Activated naive CD4-positive, alpha-beta T cell treated with anti-CD3 and anti-CD28 coated beads, Interleukin-2, amount 50 U/mL, for 16 hours (primary cell): ENCODE measurements at places on chromosomes 11 and 22.

- DNase-seq = no peak
Observed at GRCh38 chr11:79461144-79461543, 20.3 kb upstream of the TENM4 start.

DNA sequence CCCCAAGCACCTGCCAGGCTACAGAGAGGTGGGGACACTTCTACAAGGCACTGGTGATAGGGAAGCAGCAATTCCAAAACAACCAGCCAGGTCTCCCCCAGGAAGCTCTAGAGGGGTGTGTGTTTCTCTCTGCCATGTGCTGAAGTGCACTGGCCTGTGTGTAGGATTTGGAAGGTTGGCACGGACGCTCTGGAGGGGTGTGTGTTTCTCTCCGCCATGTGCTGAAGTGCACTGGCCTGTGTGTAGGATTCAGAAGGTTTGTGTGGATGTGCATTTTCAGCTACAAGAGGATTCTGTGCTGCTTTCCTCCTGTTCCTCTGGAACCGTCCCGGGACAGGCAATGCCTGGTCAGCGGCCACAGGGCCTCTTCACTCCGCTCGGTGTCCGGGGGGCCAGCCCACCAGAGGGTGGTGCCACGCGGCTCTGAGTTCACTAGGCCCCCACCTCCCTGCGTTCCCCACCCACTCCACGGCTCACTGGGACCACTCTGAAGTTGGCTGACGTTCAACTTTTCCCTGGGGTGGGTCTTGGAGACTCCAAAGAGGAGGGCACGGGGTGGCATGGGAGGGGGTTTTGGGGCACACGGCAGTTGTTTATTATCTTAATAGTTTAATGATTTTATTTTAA is 552.8 kb downstream of the BRD1 start:
- DNase-seq = no peak

- DNase-seq = no peak
Observed at GRCh38 chr11:86639137-86639536, 33.3 kb downstream of the ME3 start.

DNA sequence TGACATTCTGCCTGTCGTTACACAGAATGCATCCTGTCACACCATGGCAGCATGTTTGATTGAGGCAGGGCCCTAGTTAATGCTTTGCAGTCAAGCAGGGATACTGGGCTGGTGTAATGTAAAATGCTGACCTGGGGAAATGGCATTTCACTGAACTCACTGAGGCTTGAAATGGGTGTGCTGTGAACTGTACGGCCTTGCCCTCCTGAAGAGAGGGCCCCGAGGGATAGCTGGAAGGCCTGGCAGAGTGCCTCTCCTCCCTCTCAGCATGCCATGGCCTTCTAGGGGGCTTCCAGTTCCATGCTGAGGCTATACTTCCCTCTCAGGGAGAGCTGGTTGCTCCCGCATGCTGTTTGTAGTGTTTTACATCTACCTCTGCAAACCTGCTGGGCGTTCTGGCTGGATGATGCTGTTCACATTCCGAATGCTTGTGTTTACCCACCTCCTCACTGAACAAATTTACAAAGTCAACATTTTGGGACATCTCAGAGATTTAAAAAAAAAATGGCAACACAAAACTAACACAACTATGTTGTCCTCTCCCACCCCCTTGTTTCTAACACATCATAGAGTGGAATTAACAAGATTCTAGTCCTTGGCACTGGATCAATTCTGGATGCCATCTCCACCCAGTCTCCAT is 416.7 kb upstream of the CADM1 start:
- DNase-seq = no peak

DNA sequence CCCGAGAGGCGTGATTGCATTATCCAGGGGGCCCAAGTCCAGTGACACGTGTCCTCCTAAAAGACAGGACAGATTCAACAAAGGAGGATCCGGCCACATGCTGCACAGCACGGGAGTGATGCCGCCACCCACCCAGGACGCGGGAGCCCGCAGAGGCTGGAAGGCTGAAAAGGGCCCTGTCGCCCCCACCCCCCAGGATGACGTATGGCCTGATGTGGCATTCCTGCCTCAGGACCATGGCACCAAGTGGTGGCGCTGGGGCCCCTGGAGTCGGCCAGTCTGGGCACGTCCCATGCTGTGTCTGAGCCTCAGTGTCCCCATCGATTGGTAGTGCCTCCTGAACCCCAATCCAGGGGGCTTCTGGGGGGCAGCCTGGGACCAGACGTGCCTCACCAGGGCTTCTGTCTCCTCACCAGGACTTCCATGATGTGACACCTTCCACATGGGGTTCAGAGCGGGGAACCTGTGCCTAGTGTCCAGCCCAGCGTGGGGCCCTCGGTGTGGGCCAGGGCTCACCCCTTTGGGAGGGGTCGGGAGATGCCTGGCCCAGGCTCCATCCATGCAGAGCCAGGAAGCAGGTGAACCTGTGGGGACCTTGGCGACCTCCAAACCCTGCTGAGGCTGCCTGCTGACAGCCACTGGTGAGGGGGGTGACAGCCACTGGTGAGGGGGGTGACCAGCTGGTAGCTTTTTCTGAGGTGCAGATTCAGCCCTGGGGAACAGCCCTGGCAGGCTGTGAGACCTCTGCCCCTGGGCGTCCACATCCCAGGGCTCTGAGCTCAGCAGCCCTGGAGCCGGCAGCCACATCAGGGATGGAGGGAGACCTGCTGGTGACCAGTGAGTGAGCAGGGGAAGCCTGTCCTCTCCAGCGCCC is 75.3 kb downstream of the KCNQ1 start:
- DNase-seq = no peak

DNA sequence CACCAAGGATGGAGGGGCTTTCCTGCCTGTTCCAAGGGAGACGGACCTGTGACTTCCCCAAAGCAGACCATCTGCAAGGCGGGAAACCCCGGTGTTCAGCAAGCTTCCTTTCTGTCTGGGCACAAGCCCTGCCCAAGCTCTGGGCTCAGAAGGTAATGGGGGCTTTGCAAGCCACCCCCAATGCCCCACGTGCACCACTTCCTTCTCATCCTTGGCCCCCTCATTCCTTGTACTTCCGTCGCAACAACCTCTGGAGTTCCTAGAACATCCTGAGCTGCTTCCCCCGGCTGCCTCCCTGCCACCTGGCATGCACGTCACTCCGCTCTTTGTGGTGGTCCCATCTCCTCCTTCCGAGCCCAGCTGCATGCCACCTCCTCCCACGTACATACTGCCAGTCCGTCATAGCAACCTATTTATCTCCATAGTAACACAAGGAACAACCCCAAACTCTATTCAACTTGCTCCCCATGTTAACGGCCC is 3.9 kb downstream of the MYEOV start:
- DNase-seq = no peak

- no peak for DNase-seq
Observed at GRCh38 chr11:97570636-97571035, 1180.8 kb downstream of the JRKL start.

DNA sequence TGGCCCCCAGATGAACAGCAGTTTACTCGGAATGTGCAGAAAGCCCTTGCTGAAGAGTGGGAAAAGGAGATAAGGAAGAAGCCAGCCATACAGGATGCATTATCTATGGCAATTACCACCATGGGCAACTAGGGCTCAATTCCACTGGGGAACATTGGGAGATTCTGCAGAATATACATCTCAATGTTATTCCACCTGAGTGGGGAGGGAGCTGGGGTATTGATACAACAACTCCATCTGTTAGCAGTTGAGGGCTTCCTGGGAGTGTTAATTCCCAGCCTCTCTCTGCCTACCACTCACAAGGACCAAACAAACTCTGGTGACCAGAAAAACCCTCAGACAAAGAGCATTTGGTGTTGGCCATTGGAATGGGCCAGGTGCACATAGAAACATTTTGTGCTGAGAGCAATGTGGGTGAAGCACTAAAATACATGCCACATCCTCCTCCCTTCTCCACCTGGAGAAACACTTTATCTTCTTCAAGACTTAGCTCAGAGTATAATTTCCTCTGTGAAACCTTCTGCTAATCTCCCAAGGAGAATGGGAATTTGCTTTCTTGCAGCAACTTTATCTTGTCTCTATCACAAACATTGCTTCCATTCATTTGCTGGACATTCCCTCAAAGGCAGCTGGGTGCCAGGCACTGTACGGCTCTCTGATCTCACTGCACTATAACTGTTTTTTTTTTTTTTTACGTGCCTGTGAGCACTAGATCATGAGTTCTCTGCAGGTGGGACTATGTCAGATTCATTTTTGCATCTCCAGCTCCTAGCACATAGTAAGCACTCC is 292.2 kb downstream of the MN1 start:
- no peak for DNase-seq

GRCh38 chr11:86740628-86741483 is 59.5 kb upstream of the PRSS23 start:
- DNase-seq = no peak

DNA sequence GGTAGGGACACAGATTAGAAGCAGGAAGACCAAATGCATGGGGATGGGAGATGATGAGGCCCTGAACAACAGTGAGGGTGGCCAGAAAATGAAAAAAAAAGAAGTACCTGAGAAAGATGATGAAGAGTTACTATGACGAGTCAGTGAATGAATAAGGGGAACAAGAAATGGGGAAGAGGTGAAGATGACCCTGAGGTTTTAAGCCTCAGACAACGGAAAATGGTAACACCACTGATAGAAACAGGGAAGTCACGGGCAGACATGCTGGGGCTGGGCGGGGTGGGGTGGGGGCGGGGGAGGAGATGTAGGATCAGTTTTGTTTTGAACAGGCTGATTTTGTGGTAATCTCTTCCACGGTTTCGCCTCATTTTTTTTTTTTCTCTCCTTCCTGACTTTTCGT is 205.1 kb upstream of the CADM1 start:
- DNase-seq = no peak

GRCh38 chr11:65362320-65362931 is 7.9 kb downstream of the TIGD3 start:
- DNase-seq = no peak

DNA sequence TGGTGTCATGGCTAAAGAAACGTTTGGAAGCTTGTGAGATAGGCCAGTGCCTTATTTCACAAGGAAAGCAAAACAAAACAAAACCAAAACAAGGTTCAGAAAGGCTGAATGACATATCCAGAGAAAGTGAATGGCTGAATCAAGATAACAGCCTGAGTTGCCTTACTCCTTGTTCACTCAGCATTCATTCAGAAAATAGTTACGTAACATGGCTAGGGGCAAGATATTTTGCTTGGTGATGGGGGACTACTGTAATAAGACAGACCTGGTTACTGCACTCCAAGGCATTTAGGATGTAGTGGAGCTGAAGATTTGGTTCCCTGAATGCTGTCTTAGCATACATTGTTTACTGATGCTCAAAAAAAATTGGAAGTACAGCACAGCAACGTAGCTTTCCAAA is 47.7 kb downstream of the C11orf91 start:
- DNase-seq = no peak

DNA sequence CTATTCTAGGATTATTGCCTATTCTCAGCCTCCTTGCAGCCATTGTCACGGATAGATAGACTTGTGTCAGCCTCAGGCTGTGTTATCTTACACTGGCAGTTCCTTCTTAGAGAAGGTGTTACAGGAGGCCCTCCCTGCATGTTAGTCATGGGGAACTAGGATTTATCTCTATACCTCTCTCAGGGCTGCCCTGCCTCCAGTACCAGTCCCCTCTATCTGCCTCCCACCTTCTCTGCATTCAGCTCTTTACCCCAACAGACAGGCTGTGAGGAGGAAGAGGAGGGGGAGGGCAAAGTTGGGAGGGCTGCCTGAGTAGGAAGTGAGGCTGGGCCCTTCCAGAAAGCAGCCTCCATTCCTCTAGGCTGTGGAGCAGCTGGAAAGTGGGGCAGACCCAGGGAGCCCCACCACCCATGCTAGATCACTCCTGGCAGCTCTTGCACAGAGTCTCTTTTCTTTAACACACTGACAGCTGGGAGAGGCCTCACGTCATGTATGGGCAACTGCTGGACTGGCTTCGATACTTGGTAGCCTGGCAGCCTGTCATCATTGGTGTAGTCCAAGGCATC is 2.9 kb upstream of the IL18BP start:
- DNase-seq = no peak

DNA sequence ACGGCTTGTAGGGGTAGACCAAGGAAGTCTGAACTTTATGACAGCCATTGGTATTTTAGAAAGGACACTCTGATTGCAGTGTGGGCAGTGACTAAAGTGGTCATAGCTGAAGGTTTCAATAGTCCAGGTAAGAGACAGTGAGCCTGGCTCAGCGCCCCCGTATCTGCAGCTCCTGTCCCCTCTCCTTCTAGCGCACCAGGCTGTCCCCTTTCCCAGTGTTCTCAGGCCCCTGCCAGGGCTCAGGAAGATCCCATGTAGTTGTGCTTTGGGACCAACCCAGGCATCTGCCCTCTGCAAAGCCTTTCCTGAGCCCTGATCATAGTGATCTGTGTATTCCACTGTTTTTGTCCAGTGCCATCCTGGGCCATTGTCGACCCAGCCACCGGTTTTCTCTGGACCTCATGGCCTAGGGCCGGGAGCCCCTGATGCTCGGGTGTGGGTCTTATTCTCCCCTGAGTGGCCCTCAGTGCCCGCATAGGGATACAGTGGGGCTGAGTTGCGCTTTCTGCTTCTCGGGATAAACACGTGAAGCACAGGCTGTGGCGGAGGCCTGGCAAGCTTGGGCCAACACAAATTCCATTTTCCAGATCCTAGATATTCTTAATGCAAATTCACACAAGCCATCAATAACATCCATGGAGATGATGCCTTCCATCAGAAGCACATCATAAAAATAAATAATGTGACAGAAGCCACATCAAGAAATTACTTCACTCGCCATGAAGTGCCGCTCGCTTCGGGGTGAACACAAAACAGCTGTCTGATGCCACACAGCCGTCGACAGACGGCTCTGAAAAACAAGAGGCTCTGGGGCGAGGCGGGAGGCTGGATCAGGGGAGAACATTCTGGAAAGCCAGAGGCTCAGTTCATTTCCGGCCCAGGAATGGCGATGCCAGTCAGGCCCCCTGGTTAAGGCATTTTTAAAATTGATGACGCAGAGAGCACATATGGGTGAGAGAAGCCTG is 805.0 kb downstream of the TBC1D22A start:
- no peak for DNase-seq

- no peak for DNase-seq
Observed at GRCh38 chr22:24736526-24737053, 37.9 kb downstream of the PIWIL3 start.

- DNase-seq = no peak
Observed at GRCh38 chr11:20097319-20098221, 62.7 kb downstream of the DBX1 start.

DNA sequence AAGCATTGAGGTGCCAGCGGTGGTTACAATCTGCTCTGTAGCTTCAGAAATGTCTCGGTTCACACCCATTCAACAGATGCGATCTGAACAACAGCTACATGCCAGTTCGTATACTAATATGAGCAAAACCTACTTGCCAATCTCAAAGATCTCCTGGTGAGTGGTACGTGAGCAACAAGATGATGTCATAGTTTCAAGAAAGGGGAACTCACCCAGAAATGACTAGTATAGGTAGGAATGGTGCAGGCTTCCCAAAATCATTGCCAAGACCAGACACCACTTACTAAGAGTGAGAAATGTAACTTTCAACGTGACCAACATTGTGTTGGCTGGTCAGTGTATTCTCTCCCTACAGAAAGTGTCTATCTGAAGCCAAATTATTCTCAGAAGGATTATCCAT is 31.1 kb downstream of the OR6Q1 start:
- DNase-seq = no peak
